ENCODE measurements at places on chromosomes 1 and 21.

- DNase-seq = no peak
Measured at GRCh38 chr1:44321466-44321865, 33.6 kb downstream of the ERI3 start.

DNA sequence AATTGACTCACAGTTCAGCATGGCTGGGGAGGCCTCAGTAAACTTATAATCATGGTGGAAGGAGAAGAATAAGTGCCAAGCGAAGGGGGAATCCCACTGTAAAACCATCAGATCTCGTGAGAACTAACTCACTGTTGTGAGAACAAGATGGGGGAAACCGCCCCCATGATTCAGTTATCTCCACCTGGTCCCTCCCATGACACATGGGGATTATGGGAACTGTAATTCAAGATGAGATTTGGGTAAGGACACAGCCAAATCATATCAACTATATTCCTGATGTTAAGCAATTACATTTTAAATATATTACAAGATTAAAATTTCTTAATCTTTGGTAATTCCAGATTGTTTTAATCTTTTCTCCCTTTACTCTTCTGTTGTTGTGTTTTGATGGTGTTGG is 55.2 kb downstream of the FNBP1L start:
- DNase-seq = no peak

GRCh38 chr1:8276173-8276914 is 41.6 kb upstream of the SLC45A1 start:
- DNase-seq = no peak

DNA sequence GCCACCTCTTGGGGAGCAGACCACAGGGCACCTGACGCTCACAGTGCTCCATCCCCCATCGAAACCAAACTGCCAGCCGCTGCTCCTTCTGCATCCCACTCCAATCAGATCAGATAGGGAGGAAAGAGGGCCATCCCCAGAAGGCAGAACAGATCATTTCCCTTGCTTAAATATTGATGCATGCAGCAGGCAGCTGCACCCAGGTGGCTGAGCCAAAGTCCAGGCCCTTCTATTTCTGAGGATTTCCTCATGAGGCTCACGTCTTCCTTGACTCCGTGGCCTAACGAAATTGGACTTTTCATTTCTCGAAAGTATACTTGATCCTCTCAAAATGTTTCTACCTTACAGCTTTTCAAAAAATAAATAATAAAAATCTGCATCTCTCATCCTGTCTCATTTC is 239.2 kb downstream of the ATG4C start:
- DNase-seq = no peak

- DNase-seq = no peak
Measured at GRCh38 chr1:32782086-32782485, 35.1 kb downstream of the YARS1 start.

Data from thyroid gland (tissue), 4 donors.